ENCODE measurements at places on chromosomes 5 and 9.
A peak's percentile ranks its signal among the peaks of the same experiment; 100 is the strongest.

- peak; percentile 60 for DNase-seq
These were observed 155.9 kb downstream of the SGCD start for GRCh38 chr5:156482818-156483217.

GRCh38 chr9:126500600-126501382 lies 112.9 kb upstream of the LMX1B start:
- peak; percentile 86 for DNase-seq

DNA sequence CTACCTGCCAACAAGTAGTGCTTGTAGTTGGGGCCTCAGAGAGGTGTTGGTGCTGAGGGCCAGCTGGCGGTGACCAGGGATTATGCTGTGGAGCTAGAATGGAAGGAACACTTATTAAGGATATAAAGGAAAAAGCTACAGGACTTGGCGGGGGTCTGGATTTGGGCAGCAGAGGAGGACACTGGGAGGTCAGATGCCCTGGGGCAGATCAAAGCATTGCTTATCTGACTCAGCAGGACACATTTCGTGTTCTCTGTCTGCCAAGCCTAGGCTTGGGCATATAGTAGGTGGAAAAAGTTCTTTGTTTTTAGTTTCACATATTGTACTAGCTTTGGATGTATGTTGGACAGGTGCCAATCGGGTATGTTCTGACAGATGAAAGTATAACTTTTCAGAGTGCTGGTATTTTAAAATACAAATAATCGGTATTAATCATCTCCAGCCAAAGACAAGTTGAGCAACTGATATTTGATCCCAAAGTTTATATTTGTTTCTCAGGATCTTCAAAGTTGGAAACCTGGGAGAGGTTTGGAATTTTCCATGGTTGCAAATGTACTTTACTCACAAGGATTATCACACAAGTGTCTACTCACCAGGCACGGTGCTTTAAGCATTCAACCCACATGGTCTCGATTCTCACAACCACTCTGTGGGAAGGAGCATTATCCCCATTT lies 69.4 kb downstream of the IQGAP2 start:
- DNase-seq: no peak

GRCh38 chr9:99176527-99177013 lies 45.2 kb downstream of the ALG2 start:
- DNase-seq: no peak

- DNase-seq: no peak
These were observed 65.7 kb downstream of the CDH12 start for GRCh38 chr5:22787398-22787797.

GRCh38 chr9:125700791-125701190 lies 6.2 kb downstream of the MAPKAP1 start:
- peak; percentile 27 for DNase-seq

DNA sequence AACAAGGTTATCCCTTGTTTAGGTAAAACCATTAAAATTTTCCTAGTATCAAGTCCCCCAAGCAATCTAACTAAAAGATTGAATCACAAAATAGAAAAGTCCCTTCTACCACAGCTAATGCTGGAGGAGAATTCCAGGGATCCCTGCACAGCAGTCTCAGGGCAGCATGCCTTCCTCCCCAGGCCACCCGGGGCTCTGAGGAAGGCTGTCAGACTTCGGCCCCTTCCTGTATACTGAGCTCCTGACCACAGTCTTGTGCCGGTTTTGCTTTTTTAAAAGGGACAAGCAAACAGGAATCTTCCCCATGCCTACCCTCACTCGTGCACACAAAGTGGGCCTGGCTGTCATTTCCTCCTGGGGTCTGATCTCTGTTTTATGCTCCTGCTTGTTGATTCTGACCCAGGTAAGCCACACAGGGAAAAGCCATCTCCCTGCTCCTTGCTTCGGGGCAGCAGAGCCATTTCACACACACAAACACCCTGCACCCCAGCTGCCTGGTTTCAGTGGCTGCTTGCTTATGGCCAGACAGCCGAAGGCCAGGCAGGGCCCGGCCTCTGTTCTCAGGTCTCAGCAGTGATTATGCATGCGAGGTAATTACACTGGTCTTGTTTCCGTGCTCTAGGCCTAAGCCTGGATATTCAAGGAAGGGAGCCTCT lies 211.9 kb downstream of the NXNL2 start:
- DNase-seq: no peak

GRCh38 chr5:77426670-77427069 lies 65.4 kb downstream of the WDR41 start:
- peak; percentile 42 for DNase-seq

GRCh38 chr9:121557581-121558447 lies 58.2 kb upstream of the GGTA1 start:
- DNase-seq: peak; percentile 89

- no peak for DNase-seq
These were observed 51.1 kb downstream of the TTC1 start for GRCh38 chr5:160060001-160060400.

DNA sequence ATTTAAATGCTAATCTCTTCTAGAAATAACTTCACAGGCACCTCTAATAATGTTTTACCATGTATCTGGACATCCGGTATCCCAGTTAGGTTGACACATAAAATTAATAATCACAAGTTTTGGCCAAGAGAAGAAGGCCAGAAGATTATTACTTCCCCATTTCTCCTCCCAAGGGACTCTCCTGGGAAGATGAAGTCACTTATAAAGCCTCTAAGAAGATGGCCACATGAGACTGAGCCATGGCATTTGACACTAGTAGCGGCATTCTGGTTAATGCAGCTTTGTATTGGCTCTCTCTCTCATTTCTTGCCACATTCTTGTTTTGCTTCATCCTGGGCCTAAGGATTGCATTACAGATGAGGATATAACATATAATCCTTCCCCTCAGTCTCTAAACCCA lies 34.5 kb upstream of the RASA1 start:
- no peak for DNase-seq

GRCh38 chr9:135607401-135608293 lies 31.7 kb downstream of the GLT6D1 start:
- no peak for DNase-seq

- DNase-seq: no peak
These were observed 10.6 kb downstream of the DELE1 start for GRCh38 chr5:141934099-141934844.

DNA sequence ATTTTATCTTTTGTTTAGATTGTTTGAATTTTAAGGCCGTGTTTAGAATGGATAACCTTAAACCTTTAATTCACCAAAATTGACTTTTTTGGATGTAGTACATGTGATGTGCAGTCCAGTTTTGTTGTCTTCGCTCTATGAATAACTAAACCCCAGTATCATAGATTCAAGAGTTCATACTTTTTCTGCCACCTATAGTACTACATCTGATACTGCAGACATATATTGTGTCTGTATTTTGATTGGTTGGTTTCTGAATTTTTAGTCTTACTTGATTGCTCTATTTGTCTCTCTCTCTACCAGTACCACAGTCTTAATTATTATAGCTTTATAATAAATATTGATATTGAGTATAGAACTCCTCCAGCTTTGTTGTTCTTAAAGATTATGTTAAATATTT lies 58.1 kb downstream of the PPIP5K2 start:
- DNase-seq: peak; percentile 1

GRCh38 chr9:120336021-120336752 lies 243.8 kb downstream of the CDK5RAP2 start:
- DNase-seq: no peak

GRCh38 chr5:159802661-159803060 lies 113.6 kb upstream of the ADRA1B start:
- DNase-seq: no peak

- DNase-seq: peak; percentile 68
These were observed 152.9 kb upstream of the PITX1 start for GRCh38 chr5:135186662-135187522.

GRCh38 chr9:93064392-93065134 lies 6.1 kb downstream of the SUSD3 start:
- DNase-seq: no peak

DNA sequence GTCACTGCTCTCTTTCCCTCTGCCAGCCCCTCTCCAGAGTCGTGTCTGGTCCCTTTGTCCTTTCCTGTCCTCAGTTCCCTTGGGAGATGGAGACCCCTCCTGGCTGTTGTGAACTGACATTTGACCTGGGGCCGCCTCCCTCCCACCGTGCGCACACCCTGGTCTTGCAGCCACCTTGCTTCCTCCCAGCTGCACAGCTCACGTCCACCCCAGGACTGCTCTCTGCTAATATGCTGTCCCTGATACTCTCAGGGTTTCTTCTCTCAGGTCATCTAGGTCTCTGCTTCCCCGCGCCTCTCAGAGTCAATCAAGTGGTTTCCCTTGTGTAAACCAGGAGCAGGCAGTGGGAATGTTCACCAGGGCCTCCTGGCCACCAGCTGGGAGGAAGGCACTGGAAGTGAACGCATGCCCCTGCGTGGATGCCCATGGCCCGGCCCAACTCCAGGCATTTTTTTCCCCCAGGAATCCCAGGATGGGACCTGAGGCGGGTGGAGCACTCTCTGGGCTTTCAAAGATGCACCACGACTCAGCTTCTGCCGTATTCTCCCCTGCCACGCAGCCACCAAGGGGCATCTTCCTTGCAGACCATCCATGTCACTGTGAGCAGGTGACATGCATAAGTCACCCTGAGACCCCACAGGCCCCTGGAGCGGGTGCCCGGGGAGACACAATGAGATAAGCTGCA lies 142.4 kb downstream of the OLFM1 start:
- no peak for DNase-seq

DNA sequence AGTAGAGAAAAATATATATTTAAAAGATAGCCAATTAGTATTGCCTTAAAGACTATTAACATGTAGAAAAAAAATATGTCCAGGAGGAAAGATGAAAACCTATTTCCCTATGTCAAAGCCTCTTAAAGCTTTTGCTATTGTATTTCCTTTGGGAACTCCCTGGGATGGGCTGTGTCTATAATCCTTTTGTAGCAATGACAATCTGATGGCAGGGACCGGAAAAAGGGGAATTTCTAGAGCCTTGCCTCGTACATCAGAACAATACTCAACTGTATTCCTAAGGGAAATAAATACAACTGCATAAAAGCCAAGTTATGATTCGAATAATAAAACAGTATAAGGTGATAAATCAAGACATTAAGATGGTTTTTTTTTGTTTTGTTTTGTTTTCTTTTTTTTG lies 257.3 kb downstream of the MLLT3 start:
- DNase-seq: no peak

DNA sequence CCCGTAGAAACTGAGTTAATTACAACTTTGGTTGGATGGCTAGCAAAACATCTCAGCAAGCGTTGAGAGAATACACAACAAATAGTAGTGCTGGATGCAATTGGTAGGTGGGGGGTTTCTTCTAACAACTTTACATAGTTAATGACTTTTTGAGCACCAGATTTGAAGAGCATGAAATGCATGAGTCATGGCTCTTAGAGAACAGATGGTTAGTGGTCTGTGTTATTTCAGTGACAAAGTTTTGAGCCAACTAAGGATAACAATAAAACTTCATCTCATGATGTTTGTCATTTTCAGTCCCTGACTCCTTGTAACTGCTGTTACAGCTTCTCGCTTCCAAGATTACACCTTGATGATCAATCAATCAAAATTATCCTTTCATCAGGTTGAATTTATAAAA lies 399.0 kb upstream of the BRINP1 start:
- DNase-seq: no peak

DNA sequence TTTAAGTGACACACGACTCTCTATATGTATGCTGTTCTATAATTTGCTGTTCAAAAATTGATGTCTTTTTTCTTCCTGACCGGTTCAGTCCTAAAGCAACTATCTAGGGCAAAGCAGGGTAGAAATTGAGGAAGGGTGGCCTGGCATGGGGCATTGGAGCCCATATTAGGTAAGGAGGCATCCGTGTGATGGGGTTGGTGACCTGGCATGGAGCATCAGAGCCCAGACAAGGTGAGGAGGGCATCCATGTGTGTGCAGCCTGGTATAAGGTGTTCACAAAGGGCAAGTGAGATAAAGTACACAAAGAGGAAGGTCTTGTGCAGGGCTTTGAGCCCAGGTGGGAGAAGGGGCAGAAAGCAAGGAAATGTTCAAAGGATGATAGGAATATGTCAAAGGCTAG lies 104.9 kb downstream of the PAM start:
- no peak for DNase-seq

GRCh38 chr5:118165619-118166018 lies 822.7 kb downstream of the DTWD2 start:
- DNase-seq: no peak

DNA sequence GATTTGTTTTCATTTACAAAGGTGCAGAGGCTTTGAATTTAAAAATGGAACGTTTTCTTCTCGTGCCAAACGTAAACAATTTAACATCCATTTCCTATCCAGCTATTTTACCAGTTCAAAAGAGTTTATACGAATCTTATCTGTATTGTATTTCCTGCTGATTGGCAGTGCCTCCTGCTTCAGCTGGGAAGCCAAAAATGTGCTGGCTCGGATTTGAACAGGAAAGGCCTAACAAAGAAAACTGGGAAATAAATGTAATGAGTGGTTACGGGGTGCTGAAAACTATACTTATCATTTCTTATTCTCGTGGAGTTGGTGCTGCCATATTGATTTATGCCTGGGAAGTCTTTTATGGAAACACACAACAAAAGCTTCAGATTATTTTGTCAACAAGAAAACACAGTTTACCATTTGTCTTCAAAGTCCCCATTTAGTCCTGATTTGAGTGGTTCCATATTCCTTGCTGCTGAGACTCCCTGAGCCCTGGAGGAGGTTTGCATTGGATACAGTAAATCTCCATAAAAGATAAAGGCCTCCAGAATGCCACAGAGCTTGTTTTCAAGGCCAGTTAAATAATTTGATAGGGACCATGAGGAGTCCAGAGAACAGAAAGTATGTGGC lies 507.4 kb downstream of the RASEF start:
- DNase-seq: no peak

- DNase-seq: no peak
These were observed 11.5 kb downstream of the IGFBPL1 start for GRCh38 chr9:38412751-38413150.

DNA sequence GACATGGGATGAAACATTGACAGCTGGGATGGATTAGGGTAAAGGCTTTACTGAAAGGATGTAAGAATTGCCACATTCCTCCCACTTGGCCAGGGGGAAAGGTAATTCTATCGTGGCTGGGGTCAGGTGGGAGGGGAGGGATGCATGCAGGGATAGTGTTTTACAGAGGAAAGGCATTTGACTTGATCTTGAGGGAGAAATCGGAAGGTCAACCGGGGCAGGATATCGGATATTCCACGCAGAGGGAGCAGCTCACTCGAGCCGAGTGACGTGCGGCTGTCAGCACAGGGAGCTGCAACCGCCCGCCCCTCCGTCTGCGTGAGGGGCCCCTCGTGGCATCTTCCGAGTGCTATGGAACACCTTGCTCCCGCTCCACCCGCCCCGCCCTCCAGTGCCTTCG lies 63.4 kb upstream of the ADAMTS2 start:
- DNase-seq: no peak

DNA sequence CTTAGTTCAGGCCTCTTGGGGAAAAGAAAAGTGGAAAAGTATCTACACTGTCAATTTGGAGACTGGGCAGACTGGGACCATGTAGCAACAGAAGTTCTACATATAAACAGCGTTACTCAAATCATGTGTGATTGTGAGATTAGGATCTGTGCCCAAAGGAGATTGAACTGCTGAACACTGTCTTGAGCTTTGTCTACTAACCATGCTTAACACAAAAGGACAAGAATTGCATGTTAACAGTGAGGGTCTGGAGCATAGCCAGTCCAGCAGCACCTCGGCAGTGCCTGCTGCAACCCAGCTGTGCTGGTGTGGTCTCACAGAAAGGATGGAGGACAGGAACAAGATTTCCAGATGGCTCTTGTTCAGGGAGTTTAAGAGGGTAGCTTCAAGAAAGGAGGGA lies 5.7 kb downstream of the PAM start:
- DNase-seq: peak; percentile 80

GRCh38 chr9:101235105-101235866 lies 149.5 kb downstream of the BAAT start:
- DNase-seq: peak; percentile 61

Data from adipocyte (in vitro differentiated cells).